Right cardiac atrium (tissue), 5 donors: ENCODE measurements at places on chromosomes 1 and 21.

DNA sequence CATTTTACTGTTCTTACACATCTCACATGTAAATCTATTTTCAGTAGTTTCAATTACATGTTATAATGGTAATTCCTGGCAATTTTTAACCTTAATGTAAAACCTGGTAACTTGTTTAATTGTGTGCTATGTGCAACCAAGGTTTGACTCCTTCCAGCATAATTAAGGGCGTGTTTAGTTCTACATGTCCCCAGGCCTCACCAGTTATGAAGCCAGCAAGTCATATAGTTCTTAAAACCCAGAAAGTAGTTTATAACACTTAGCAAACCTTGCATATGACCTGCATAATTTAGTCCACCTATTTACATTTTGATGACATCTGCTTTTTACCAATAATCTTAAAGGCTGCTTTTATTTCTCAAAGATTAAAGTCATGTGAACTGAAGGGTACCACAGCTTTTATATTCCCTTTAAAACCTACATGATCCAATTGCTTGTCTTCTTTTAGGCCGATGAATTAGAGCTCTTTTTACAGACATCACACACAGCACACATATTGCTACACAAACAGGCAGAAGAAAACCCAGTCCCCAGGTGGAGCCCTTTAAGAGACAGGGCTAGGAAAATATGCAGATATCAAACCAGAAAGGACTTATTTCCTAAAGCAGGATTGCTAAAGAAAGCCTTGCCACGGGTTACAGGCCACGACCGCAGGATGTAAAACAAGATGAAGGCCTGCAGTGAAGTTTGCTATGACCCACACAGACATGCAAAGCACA lies 23.2 kb upstream of the SYCP1 start:
- no peak for DNase-seq

GRCh38 chr1:212979340-212980122 lies 29.2 kb downstream of the VASH2 start:
- DNase-seq = no peak

GRCh38 chr1:78387871-78388270 lies 102.9 kb upstream of the PTGFR start:
- no peak for DNase-seq

- DNase-seq = peak; percentile 56
These were observed 51.6 kb downstream of the ZMYM4 start for GRCh38 chr1:35319988-35320713.

DNA sequence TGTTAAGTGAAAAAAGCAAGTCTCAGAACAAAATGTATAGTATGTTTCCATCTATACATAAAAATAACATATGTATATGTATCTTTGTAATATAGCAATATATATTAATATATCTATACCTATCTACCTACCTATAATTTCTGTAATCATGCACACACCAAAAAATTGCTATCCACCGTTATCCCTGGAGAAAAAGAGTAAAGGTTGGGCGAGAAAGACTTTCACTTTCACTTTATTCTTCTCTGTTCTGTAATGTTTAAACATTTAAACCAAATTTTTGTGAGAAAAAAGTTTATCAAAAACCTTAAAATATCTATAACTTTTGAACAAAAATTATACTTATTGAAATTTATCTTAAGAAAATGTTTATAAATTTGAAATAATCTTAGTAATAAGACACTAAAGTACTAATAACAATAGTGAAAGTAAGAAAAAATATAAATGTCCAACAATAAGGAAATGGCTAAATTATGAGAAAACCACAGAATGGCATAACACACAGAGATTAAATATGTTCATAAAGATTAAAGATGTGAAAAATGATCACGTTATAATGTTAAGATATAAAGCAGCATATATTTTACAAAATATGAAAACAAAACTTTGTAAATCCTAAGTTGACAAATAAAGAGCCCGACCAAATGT lies 74.0 kb upstream of the LRRC53 start:
- no peak for DNase-seq

GRCh38 chr21:30271156-30271555 lies 11.6 kb downstream of the KRTAP24-1 start:
- DNase-seq = no peak

DNA sequence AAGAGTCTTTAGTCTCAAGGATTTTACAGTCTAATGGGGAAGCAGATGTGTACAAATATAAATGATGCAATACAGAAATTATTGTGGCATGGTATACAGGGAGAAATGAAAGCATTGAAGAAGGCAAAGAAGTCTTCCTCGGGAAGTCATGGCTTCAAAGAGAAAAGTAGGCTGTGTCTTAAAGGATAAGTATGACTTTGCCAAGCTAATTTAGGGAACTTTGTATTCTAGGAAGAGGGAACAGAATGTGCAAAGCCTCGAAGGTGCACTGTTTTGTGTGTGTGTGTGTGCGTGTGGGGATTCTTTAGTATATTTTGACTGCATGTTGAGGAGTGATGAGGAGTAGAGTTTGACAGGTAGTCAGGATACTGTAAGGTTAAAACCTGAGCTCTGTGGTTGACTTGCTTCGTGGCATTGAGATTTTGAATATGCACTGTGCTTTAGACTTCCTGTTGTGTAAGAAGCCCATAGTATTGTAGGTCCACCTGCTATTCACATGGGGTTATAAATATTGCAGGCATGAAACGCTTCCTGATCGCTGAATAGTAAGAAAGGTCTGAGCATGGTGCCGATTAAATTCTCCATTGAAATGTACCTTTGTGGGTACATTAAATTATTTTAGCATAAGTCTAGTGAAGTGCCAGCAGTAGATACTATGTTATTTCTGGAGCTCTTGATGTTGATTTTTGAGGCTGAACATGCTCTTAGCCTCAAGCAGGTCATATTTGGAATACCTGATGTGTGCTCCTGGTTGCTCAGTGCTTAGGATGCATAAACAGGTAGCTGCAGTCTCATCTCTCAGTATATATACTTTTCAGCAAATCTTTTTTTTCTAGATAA lies 8.0 kb downstream of the SMAP2 start:
- no peak for DNase-seq

- no peak for DNase-seq
These were observed 17.3 kb downstream of the PHGDH start for GRCh38 chr1:119729044-119729443.
